NCI-H1092 treated with DMSO at 0.1 percent for 48 hours (cell line): ENCODE measurements at places on chromosomes 1 and 21.

- DNase-seq: no peak
These were observed 629 bp downstream of the RPS27 start for GRCh38 chr1:153991151-153991630.

GRCh38 chr1:59249396-59250137, 47.3 kb upstream of the FGGY start:
- no peak for DNase-seq

GRCh38 chr1:11204396-11205190, 15.4 kb downstream of the ANGPTL7 start:
- no peak for DNase-seq

- DNase-seq: no peak
These were observed 19.7 kb upstream of the PRSS38 start for GRCh38 chr1:227795732-227796131.

DNA sequence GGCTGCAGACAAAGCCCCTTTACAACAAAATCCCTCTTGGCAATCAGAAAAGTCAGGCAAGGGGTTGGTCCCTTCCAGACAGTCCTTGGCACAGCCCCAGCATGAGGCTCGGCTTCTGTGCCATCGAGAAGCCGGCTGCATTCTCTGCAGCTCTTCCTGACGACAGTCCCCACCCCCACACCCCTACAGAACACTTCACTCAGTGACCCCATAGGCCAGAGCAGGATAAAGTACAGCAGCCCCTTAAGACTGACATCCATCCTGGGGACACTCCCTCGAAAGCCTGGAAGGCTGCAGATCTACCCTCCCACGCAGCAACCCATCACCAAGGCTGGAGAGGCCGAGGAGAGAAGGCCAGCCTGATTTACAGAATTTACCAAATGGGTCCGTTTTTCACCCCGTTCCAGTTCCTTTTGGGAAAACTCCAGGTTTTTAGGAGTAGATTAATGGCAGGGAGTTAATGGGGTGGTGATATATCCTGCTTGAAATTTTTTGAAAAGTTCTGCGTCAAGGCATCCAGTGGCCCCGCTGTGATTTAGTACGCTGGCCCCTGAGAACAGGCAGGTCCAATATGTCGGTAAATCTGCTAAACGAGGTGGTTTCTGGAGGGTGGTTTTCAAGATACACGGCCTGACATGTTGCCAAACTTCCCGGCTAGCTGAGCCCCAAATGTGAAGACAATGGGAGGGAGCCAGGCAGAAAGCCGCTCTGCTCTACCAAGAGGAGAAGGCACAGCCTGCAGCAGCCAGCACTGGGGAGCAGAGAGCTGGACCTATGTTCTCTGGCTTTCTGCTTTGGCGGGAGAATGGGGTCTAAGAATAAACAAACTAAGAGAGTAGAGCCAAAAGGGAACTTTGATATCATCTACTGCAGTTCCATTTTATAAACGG, 81.7 kb downstream of the SSBP3 start:
- no peak for DNase-seq

DNA sequence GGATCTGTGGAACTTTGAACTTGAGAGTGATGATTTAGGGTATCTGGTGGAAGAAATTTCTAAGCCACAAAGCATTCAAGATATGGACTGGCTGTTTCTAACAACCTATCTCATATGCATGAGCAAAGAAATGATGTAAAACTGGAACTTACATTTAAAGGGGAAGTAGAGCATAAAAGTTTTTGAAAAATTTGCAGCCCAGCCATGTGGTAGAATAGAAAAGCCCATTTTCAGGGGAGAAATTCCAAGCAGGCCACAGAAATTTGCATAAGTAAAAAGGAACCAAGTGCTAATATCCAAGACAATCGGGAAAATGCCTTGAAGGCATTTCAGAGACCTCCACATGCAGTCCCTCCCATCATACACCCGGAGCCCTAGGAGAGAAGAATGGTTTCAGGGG, 15.7 kb downstream of the RIIAD1 start:
- no peak for DNase-seq

DNA sequence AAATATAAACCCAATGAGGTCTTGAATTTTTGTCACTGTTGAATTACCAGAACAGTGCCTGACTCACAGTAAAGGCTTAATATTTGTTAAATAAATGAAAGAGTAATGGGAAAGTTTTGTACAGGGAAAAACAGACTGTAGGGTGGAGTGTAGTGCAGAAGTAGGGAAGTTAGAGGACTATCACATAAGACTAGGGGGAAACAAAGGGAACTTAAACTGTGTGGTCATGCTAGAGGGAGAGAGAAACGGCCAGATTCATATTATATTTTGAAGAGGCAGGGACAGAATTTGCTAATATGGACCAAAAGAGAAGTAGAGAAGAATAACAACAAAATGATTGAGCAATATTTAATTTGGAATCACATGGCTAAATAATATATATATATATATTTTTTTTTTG, 14.8 kb downstream of the CTSK start:
- no peak for DNase-seq

DNA sequence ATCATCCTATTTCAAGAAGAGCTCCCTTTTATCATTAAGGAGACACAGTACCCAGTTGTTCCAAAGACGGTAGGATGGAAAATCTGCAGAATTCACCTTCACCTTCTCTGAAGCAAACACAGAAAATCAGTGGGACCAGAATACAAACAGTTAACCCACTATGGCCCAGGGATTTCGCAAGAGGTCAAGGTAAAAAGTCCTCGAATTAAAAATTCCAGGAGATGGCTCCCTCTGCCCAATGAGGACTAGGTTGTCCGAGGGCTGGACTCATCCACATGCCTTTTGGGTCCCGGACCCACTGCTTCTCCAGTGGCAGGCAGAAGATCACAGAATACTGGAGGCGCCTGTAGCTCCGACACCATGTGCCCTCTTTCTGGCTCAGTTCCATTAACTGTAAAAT, 42.9 kb downstream of the RCAN1 start:
- no peak for DNase-seq

DNA sequence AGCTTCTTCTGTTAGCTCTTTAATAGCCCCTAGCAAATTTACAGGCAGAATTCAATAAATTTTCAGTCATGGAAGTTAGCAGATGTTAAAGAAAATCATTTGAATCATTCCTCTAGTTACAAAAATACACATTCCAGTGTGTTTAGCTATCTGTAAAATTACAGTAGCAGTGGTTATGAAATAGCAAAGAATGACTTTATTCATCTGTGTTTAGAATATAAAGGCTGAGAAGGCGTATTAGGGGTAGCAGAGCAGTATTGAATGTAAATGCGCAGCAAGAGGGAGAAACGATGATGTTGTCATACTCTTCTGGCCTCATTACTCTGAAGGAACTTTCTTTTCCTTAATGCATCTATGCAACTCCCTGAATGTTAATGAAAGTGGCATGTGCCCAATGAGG, 106.2 kb upstream of the CYYR1 start:
- no peak for DNase-seq

DNA sequence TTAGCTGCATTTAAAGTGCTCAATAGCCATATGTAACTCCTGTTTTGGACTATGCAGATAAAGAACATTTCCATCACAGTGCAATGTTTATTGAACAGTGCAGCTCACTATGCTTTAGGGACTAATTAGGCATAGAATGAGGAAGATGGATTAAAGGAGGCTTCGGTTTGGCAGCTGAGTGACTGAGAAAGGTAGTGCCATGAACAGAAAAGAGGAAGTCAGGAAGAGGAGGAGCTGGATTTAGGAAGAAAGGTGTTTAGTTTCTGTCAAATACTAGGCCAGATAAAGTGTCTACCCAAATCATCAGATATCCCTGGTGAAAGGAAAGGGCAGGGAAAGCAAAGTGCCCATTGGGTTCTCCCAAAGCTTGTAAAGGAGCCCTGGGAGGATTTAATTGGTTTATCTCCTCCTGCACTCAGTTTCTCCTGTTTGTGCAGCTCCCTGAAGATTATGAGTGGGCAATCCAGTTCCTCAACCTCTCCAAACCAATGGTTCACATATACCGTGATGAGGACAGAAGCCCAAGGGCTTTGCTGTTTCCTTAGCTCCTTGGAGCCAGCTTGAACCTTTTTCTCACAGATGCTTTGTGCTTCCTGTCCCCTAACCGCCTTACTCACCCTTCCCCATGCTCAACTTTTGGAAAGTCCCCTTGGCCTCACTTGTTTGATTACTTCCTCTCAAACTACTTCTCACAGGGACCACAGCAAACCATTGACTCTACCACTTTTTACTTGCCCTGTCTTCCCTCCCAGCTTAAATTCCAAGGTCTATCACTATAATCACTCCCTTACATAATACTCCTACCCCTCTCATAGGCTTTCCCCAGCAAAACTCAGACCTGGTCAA, 3.5 kb upstream of the RAP1A start:
- no peak for DNase-seq

DNA sequence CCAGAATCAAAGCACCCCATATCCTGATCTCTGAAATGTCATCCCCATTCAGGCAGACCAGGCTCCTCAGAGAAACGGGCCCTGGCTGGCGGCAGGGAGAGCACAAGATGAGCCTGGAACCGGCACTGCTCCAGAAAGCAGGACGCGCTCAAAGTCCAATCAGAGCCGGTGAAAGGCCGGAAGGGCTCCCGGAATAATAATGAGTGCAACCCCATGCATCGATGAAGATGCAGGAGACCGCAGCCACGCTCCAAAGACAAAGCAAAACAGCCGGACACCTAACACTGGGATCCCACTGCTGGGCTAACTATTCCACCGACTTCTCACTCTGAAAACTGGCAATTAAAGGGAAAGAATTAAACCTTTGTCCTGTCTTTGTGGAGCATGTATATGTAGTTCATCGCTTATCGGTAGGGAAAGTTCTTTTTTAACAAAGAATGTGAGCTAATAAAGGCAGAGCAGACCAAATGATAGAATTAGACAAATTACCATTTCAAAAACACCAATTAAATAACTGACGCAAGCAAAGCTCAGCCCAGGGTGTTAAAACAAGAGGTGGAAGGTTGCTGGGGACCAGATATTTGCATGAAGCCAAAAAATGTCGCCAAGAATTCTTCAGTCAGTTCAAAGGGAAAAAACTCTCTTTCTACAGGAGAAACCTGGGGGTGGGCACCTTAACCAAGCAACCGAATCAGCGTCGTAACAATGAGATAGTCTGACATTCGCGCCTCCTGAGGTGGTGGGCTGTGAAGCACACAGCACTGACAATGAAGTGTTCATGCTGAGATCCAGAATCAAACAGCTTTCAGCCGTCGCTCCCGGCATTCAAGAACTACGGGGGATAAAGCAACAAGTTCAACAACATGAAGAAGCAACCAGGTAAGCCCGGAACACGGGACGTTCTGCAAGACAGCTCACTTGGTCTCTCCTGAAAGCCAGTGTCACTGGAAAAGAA, 95.2 kb downstream of the NPHP4 start:
- DNase-seq: no peak

DNA sequence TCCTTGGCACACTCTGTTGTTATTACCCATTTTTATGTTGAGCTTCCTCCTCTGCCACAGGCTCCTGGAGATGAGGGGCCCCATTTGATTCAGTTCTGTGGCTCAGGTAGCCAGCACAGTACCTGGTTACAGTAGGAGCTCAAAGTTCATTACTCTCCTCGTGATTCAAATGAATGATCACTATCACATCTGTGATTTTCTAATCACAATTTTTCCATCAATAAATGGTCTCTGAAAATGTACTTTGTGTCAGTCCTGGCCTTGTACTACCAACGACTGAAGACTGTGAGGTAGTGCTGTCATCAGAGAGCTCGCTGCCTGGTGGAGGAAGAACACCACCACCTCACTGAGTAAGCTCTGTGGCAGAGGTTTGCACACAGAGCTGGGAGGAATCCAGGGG, 106.8 kb upstream of the JUN start:
- DNase-seq: no peak

DNA sequence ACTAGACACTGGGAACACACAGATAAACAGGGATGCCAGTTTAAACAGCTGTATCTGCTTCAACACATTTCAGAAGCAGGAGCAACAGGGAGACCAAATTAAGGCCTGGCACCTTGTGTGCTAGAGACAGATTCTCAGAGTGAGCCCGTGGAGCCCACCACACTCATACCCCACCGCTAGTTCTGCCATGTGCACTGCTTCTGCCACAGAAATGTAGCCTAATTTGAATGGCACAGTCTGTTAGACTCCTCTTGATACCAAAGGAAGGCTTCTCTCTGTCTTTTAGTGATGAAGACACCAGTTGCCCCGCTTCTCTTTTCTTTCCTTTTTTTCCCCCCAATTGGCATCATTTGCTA, 29.3 kb upstream of the ACP6 start:
- DNase-seq: no peak

DNA sequence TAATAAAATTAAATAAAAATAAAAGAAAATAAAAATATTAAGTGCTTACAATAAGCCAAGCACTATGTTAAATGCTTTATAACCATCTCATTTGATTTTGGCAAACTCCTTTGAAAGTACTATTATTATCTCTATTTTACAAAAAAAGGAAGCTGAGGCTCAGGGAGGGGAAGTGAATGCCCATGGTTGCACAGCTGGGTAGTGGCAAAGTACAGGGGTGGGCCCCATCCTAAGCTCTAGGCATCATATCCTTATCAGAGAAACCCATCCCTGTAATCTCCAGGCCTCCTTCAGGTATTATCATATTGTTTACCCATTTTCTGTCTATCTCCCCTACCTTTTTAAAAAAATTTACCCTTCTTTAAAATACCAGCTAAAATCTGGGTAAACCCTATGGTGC, 2.3 kb upstream of the MED18 start:
- DNase-seq: no peak

DNA sequence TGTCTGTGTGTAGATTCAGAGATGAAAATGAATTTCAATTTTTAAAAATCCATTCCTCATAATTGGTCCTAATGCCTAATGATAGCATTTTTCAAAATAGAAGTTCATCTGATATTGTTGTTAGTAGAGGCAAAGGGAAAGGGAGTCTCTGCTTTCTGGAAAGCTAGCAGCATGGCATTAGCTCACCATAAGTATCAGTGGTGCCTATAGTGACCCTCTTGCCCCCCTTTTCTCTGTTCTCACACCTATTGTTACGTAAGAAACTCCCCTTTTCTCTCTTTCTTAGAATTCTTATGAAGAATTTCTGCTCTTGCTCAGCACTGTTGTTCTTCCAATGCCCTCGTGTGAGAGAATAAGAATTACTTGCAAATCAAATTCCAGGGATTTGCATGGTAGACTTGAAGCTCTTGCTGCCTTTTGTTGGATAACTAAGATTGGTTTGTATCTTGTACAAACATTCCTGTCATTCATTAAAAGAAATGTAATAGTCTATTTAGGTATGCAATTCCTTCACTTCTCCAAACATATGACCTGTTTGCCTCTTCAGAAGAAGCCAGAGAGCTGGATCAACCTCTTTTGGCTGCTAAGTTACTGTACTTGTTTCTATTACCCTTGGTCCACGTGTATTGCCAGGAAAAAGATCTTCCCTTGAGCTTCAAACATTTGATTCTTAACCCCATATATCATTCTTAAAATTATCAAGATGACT, 69.2 kb upstream of the MAGI3 start:
- no peak for DNase-seq
